AG04450 (cell line): ENCODE measurements at places on chromosomes 4 and X. TPM values are rescaled to one million over a fixed set of nuclear protein-coding genes. Genes with fewer than 3 reads are reported as not detected.

Gene COL4A6
- 19.9 and 20.2 TPM in 2 replicates for polyA plus RNA-seq

Gene EREG
- 1.5 and 1.8 TPM in 2 replicates for polyA plus RNA-seq

Gene CFAP97
- polyA plus RNA-seq: 33.5 and 51.1 TPM in 2 replicates

Gene DNAAF6
- polyA plus RNA-seq: not detected in 2 replicates

Gene CT47B1
- polyA plus RNA-seq: not detected in 2 replicates

Gene XAGE2
- polyA plus RNA-seq: not detected in 2 replicates

Gene ATP5ME
- 262 and 313 TPM in 2 replicates for polyA plus RNA-seq

DNA sequence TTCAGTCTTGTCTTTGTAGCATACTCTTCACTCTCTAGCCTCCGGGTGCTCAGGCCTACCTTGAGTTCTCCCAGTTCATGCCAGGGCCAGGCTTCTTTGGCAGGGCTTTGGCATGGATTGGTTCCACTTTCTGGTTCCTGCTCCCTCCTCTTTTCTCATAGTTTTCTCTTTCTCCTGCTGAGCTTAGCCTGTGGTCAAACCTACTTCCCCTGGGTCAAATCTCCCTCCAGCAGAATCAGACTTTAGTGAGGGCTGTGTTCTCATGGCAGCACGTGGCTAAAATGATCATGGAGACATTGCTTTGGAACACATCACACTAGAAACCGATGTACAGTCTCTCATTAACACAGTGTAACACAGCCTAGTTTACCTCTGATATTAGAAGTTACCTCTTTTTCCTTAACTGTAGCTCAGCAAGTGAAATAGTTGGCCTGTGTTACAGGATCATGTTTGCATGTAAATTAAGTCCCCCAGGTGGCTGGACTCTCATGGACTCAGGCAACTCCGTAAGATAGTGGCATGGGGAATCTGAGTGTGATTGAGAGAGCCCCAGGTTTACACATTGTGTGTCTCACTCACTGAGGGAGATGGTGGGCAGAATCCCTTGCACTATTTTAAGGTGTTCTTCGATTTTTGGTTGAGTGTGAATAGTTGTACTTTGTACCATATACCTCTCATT lies 13.3 kb downstream of the RAB9A start:
- no peak for DNase-seq

DNA sequence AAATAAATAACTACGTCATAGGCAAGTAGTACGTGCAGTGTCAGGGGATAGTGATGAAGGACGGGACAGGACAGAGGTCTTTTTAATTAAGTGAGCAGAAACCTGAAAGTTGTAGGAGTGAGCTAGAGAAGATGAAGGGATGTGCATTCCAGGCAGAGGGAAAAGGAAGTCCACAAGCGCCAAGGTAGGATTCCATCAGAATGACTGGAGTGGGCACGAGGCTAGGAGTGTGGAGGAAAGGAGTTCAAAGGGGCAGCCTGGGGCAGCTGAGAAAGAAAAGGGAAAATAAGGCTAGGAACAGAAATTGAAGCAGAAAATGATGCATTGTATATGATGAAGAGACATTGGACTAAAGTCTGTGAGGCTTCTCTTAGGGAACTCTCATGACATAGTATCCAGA lies 192.2 kb upstream of the TLL1 start:
- DNase-seq: no peak

- peak; percentile 4 for DNase-seq
These were observed 41.6 kb upstream of the EDA2R start for GRCh38 chrX:66680451-66680850.

DNA sequence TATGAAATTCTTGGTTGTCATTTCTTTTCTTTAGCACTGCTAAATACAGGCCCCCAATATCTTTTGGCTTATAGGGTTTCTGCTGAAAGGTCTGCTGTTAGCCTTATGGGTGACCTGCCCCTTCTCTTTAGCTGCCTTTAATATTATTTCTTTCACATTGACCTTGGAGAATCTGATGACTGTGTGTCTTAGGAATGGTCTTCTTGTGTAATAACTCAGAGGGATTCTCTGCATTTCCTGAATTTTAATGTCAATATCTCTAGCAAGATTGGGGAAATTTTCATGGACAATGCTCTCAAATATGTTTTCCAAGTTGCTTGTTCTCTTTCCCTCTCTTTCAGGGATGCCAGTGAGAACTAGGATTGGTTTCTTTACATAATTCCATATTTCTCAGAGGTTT lies 292.4 kb downstream of the SLC7A11 start:
- DNase-seq: no peak

- DNase-seq: no peak
These were observed 36.3 kb downstream of the OPHN1 start for GRCh38 chrX:68396953-68397352.

- no peak for DNase-seq
These were observed 29.7 kb downstream of the OFD1 start for GRCh38 chrX:13764281-13764680.

DNA sequence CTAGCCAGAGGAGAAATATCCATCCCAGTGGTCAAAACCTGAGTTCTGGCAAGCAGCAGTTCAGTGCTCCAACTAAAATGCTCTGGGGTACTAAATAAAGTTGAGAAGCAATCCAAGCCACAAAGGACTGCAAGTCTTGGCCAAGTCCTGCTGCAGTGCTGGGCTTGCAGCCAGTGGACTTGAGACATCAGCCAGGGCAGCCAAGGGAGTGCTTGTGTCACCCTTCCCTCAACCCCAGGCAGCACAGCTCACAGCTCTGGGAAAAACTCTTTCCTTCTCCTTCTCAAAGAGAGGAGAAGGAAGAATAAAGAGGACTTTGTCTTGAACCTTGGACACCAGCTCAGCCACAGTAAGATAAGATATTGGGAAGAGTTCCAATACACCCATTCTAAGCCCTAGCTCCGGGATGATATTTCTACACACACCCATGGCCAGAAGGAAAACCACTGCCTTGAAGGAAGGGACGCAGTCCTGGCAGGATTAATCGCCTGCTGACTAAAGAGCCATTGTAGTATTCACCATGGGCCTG lies 99.8 kb downstream of the PTCHD1 start:
- DNase-seq: no peak

DNA sequence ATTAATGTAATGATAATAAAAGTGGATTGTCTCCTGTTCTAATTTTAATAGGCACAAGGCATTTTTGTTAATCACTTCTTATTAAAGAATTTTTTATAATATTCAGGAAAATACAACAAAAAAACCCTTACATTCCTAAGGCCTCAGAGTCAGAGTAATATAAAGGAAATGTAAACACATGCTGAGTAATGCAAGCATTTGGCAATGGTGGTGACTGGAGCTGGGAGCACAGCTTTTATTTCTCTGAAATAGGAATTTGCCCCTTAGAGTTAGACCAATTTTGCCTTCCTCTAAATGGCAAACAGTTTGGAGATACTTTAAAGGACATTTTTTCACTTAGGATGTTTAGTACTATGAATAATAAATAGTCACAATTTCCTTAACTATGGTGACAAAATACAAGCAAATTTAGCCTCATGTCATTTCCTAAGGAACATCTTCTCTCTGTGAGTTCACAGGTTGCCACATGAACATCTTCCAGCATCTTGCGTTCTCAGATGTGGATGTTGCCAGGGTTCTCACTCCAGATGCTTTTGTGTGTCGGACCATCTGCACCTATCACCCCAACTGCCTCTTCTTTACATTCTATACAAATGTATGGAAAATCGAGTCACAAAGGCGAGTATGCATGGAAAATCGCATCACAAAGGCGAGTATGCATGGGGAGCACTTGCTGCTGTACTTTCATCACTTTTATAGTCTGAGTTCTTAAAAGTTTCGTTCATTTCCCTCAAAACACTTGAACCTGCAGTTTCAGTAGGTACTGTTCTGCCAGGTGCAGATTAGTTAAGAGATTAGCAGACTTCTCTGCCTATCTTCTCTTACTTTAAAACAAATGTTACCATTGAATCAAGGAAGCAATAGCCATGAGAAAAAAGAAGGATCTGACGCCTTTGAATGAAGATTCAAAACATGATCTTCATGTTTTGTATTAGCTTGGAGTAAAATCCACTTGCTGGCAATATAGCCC lies 15.9 kb upstream of the F11 start:
- DNase-seq: peak; percentile 50

GRCh38 chrX:96987228-96987627 lies 103.5 kb downstream of the RPA4 start:
- DNase-seq: no peak

DNA sequence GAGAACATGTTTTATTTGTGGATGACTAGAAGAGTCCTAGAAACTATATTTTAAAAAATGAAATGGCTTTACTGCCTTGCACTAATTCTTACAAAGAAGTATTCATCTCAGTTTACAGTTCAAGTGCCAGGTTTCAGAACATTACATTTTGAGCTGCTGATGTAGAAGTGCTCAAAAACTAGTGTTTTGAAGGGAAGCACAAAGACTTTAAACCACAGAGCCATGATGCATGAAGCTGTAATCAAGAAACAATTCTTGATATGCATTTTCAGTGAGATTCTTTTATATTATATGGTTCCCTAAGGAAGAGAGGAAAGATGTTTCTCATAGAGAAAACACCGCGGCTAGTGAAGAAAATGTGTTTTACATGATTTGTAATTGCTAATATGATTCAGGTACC lies 1163.0 kb downstream of the RAPGEF2 start:
- no peak for DNase-seq

DNA sequence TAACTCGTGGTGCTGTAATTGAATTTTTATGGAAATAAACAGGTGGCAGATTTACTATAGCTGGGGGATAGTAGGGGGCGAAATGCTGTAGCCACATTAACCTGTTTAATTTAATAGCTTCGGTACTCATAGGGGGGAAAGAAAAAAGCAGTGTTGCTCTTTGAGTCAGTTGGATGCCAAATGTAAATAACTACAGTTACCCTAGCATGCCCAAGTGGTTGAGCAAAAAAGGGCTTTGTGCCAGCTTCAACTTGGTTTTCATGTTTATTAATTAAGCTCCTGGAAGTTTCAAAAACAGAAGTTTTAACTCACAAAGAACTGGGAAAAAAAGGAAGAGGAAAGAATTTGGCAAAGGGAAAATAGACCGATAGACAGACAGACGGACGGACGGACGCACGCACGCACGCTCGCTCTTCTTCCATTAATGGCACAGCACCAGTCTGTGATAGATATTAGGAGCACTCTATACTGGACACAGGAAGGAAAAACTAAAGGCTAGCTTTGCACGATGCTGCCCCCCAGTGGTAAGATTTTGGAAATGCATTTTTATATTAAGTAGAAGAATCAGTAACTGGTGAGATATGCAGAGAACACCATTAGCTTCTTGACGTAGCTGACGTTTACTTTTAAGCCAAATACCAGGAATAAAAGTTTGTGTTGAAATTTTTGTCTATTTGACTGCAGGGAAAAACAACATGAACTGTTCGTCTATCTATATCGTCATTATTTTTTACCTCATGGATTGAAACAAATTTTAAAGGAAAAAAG lies 151.8 kb downstream of the SLC7A11 start:
- peak; percentile 72 for DNase-seq

GRCh38 chrX:7435822-7436221 lies 287.9 kb upstream of the PUDP start:
- DNase-seq: no peak

DNA sequence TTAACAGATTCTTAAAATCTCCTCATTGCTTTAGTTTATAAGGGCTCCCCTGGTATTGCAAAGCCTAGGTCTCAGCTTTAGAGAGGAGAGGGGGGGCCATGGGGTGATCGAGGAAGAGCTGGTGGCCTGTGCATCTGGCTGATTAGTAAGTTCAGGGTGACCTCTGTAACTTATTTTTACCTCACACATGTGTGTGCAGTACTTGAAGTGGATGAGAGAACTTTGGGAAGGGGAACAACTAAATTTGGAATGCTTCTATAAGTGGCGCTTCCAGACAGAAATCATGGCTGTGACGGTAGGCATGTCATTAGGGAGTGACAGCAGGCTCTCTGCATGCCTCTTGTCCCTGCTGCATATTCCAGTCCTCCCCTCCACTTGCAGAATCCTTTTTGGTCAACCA lies 41.9 kb downstream of the FRAS1 start:
- no peak for DNase-seq

GRCh38 chr4:54717694-54718093 lies 59.9 kb downstream of the KIT start:
- no peak for DNase-seq

DNA sequence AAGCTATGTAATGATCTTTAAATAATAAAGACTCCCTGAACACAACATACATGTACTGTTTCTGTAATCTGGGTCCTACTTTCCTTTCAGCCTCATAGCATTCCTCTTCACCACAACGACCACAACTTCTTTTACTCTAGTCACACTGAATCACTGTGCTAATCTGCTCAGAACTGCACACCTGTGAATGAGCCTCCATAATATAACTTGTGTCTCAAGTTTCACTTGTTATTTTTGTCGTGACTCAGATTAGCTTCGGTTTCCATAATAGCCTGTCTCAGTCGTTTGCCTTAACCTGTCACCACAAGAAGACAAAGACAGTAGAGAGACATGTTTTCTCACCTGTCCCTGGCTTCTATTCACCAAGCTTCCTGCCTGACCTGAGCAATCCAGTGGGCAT lies 61.8 kb downstream of the MAGED1 start:
- no peak for DNase-seq

GRCh38 chrX:42544883-42545282 lies 233.1 kb downstream of the PPP1R2C start:
- no peak for DNase-seq

DNA sequence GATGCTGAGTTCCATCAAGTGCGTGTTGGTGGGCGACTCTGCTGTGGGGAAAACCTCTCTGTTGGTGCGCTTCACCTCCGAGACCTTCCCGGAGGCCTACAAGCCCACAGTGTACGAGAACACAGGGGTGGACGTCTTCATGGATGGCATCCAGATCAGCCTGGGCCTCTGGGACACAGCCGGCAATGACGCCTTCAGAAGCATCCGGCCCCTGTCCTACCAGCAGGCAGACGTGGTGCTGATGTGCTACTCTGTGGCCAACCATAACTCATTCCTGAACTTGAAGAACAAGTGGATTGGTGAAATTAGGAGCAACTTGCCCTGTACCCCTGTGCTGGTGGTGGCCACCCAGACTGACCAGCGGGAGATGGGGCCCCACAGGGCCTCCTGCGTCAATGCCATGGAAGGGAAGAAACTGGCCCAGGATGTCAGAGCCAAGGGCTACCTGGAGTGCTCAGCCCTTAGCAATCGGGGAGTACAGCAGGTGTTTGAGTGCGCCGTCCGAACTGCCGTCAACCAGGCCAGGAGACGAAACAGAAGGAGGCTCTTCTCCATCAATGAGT lies 46.6 kb downstream of the RHOH start:
- DNase-seq: no peak

DNA sequence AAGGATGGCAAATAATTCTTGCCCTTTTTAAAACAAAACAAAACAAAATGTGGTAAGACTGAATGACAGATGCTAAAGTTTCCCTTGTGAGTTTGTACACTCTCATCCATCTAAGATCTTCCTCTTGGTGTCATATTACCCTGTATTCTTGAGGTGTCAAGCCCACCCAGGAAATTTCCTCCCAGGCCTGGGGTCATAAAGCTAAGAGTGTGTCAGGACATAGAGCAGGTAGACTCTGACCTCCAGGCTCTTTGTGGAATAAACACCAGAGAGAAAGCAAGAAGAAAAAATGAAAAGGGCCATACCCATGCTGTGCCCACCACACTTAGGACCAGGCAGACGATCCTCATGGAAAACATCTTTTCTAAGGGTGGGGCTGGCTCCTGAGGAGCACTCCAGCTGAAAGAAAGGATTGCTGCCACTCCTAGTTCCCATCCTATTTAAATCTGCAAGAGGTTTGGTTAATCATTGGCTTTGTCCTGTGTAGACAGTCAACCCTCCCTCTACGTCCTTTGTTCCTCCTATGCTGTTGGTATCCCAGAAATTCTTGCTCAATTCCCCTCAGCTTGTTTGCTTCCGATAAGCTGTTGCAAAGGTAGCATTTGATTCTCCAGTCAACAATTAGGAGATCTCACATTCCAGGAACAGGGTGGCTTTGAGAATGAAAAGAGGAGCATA lies at the start of gene FGA:
FGA (minus strand) TSS at position 414 of the 678 bp plus-strand sequence; CDS start at position 359, 55 bp downstream.
- DNase-seq: no peak
